ENCODE measurements at places on chromosomes 1 and 21.

DNA sequence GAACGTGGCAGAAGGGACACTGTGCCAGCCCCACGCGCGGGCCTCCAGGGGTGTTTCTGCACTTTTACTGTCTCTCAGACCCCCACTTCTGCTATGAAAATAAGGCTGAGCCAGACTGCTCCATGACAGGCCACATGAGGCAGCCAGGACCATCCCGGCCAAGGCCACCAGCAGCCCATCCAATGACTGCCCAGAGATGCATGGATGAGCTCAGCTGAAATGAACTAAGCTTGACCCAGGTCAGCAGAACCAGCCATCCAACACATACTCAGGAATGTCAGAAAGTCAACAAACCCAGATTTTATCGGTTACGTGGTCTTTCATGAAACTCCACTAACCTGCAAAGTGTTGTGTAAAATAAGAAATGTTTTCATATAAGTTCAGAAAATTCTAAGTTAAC, 51.2 kb downstream of the CCDC185 start:
- no peak for DNase-seq

GRCh38 chr21:42793774-42794173, 85.6 kb downstream of the WDR4 start:
- DNase-seq: no peak

DNA sequence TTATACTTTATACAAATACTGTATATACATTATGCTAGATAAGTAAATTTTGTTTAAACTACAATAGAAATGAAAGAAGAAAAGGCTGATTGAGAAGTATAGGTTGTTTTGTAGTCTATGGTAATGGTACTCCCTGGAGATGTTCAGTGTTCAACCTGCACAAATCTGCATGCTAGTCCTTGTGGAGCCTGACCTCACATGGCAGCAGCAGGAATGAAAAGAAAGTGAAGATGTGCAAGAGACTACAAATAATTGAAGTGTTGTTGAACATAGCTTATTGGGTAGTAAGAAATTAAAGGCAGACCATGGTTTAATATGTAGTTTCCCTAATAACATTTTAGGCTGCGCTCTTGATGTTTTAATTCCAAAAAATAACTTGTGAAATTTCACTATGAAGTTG, 201.2 kb downstream of the TGFB2 start:
- DNase-seq: peak; percentile 38

DNA sequence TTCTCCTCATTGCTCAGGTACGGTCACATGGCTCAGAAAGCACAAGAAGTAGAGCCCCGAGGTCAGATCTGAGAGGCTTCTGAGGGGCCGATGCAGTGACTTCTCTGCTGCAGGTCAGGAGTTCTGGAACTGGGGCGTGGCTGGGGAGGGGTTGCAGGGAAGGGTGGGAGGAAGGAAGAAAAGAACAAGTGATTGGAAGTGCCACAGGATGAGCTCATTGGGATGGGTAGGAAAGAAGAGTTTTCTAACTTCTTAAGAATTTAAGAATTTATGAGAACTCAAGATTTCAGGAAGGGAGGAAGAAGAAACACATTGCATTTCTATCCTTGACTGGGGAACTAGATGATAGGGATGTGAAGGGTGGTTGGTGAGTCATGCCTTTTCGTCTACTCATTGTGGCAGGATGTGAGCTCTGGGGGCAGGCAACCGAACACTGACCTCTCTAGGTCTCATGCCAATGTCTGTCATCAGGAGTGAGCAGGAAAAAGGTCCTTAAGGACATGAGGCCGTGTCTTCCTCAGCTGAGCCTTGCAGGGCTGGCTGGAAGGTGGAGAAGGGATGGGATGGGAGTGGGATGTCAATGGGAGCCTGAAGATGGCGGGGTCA, 497 bp downstream of the FCRLB start:
- peak; percentile 97 for DNase-seq

GRCh38 chr1:154407198-154408091, 2.3 kb downstream of the IL6R start:
- DNase-seq: peak; percentile 67

GRCh38 chr1:214545293-214545692, 6.1 kb downstream of the PTPN14 start:
- DNase-seq: no peak

DNA sequence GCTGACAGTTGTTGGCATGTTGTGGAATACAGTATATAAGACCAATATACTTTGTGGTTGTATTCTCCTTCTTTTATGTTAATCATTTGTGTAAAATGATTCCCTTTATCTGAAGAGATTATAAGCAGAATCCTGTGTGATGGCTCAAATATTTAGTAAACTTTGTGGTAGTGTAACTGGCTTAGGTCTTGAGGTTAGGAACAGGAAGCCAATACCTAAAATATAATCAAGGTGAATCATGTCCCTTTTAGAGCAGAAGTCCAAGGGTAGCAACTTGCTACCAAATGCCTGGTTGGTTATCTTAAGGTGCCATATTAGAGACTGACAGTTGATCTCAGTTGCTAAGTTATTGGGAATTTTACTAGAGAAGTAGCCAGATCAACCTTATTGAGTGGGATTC, 398.5 kb upstream of the ADAMTS5 start:
- peak; percentile 24 for DNase-seq

- no peak for DNase-seq
Observed at GRCh38 chr1:202578001-202578504, 132.2 kb downstream of the SYT2 start.

- no peak for DNase-seq
Observed at GRCh38 chr1:94909486-94909885, 17.4 kb downstream of the CNN3 start.

DNA sequence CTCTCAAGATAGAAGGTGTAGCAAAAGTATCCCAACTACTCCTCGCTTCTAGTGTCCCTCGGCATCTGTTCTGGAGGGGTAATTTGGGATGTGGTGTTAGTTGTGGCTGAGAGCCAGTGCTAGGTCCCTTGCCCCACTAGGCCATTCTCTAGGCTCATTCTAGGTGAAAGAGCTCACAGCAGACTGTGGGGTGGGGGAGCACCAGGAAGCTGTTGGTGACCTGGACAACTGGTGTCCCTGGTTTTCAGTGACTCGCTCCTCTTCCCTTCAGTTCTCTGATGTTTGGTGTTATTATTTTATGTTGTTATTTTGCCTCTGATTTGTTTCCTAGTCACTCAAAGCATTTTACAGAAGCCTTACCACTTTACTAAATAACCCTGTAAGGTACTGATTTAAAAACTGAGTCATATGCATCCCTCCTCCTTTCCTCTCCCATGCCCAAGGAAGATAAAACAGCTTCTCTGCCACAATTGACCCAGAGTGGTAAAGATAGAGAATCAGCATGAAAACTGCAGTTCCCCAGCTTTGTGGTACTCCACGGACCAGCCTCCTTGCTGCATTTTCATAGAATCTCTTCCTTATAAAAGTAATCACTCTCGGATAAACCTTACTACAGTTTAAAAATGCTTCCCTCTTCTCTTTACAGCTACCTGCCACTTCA, 14.1 kb downstream of the DYRK3 start:
- no peak for DNase-seq

DNA sequence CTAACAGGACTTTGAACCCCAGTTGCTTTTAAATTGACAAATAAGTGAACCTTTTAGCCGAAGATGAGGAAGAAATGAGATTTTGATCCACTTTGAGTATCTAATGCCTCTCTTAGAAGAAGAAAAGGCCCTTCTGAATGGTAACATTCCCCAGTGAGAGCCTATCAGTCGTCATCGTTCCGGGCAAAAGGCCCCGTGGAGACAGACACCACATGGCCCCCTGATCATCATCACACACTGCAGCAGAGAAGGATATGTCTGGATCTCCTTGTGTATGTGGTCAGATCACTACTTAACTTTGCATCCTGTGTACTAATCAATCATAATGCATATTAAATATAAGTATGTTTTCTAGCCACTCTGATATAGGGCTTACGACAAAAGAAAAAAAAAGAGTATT, 87.3 kb upstream of the SMYD2 start:
- no peak for DNase-seq

DNA sequence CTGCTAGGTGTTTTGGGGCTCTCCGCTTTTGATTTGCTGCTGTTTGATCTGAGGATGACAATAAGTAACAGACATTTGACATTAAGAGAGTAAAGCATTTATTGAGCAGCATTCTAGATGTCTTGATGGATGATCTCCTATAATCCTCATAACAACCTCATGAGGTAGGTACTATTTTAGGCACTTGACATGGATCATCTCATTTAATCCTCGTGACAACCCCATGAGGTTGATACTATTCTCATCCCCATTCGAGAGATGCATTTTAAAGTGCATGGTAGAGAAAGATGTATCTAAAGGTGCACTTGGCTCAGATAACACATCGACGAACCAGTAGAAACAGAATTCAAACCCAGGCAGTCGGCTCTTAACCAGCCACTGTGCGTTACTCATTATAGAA, 26.6 kb downstream of the TCEA3 start:
- DNase-seq: no peak

DNA sequence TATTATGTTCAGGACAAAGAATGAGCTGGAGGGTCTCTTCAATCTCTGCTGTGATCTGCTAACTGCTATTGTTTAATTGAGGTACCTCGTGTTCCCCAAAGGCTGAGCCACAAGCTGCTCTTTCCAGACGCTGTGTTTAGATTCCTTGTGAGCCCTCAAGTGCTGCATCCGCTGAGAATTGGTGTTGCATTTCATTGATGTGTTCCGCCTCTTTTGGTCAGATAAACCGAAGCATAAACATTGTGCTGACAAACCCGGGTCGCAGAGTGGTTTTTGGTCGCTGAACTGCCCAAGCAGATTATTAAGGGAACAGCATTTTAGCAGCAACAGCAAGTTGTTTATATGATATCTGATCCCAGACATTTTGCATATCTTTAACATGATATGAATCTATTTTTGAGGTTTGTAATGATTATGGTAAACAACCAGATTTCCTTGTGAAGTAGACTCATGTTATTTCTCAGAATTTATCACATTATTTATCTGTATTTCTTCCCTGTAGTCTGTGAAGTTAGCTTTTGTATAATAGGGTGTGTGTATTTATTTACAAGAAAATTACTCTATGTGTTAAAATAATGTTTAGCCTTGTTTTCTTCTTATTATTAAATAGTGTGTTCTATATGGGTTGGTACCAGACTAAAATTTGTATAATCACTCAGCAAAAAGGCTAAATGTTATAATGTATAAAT, 217.2 kb upstream of the C1orf105 start:
- no peak for DNase-seq

- DNase-seq: no peak
Observed at GRCh38 chr21:42312626-42313104, 2.5 kb downstream of the TFF3 start.

DNA sequence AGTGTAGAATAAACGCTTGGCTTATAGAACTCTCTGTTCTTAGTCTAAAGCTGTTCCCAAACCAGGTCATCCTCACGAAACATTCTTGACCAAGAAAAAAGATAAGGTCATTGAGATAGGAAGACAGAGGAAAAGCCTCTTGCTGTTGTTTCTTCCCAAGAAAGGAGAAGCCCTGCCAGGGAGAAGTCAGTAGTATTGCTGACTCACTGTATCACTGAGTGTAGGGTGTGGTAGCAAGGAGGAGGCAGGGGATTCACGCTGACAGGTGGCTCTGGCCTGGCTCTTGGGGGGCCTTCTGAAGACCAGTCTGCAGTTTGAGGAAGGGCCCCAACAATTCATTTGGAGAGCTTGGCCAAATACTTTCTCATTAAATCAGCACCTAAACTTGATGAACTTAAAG, 97.8 kb downstream of the CD247 start:
- peak; percentile 12 for DNase-seq

- DNase-seq: peak; percentile 66
Observed at GRCh38 chr1:91750398-91750996, 135.5 kb downstream of the TGFBR3 start.

DNA sequence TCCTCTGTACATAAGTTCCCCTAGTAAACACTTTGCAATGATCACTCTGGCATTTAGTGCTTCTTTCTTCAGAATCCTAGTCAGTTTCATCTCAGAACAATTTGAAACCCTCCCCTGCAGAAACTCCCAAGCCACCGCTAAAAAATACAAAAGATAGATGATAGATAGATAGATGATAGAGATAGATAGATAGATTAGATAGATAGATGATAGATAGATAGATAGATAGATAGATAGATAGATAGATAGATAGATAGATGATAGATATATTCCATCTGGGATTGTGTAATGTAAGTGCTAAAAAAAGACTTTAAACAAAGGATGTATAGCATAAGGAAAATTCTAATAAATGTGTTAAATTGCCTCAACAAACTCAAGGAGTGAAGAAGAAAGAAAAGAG, 212.6 kb upstream of the POGK start:
- DNase-seq: no peak

DNA sequence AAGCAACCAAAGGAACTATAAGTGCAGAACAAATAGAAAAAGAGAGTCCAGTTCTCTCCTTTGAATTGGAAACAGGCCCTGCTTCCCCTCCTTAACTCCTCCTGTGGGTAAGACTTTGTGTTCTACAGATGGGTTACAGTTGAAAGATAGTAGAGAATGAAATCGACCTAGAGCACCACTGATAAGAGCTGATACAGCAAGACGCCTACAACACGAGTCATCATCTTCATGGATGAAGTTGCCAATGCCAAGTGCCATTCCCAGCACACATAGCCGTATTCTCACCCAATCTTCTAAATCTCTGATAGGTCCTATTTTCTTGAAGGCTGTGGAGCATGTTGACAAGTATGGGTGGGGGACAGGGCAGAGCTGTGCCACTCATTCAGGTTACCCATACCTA, 99.8 kb upstream of the CAMK1G start:
- DNase-seq: no peak

DNA sequence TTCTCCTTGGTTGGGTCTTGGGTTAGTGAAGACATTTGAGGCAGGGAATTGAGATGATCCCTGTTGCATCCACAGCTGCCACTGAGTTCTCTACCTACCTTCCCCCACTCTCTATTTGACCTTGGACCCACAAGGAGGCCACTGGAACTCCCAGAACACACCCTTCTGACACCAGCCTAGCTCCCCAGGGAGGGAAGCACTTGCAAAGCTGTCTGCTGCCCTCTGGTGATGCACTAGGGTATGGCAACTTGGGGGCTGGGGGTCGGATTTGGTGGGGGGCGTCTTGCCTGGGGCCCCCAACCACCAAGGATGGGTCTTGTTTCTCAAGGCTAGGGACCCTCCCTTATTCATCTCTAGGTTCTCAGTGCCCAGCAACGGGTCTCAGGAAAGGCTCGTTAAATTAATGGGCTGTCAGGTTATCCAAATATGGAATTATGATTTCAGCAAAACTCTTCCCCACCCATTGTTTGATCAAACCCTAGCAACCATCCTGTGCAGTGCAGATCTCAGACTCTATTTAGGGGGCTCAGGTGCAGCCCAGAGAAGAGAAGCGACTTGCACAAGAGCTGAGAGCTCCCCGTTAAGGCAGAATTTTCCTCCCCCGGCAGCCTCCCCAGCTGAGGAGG, 177.8 kb upstream of the KLHDC7A start:
- no peak for DNase-seq

All from GM23248 (cell line).